OCI-M1 (cell line): ENCODE measurements at places on chromosomes 6 and 20.
A peak's percentile ranks its signal among the peaks of the same experiment; 100 is the strongest.

- DNase-seq = no peak
Observed at GRCh38 chr20:63738687-63739129, 868 bp upstream of the SLC2A4RG start.

DNA sequence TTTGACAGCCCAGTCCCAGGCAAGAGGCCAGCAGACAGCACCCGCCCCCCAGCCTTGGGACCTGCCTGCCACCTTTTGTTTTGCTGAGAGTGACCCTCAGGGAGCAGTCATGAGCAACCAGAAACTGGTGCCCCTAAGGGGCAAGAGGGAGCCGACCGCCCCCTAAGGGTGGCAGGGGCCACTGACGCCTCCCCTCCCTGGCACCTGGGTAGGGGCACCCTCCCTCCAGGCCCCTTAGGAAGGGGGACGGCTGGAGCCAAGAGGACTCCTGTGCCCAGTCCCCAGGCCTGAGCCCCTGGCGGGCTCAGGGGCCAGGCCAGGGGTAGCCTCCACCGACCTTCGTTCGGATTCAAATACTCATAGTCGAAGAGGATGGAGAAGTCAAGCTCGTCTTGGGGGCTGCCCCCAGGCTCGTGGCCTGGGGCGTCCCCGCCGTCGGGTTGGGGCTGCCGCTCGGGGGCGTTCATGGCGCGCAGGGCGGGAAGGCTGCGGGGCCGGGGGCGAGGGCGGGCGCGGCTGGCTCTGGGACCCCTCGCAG lies 417 bp downstream of the NFATC2 start:
- peak; percentile 85 for DNase-seq

DNA sequence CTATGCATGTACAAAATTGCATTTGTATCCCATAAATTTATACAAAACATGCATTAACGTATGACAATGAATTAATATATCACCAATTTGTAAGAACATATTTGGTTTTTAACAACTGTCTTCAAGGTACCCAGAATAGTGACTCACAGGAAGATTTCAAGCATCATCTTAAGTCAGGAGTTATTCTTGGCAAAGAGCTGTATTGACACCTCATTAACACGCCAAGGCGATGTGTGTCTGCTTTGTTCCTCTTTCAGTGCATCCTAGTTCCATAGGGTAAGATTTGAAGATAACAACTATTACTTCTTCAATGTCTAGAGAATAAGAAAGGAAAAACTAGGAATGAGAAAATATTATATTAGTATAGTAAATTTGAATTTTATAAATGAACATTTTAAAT lies 35.8 kb upstream of the TPD52L1 start:
- DNase-seq = no peak

DNA sequence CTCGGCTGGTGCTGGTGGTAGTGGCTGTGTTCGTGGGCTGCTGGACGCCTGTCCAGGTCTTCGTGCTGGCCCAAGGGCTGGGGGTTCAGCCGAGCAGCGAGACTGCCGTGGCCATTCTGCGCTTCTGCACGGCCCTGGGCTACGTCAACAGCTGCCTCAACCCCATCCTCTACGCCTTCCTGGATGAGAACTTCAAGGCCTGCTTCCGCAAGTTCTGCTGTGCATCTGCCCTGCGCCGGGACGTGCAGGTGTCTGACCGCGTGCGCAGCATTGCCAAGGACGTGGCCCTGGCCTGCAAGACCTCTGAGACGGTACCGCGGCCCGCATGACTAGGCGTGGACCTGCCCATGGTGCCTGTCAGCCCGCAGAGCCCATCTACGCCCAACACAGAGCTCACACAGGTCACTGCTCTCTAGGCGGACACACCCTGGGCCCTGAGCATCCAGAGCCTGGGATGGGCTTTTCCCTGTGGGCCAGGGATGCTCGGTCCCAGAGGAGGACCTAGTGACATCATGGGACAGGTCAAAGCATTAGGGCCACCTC lies 8.8 kb downstream of the NPBWR2 start:
- no peak for DNase-seq

DNA sequence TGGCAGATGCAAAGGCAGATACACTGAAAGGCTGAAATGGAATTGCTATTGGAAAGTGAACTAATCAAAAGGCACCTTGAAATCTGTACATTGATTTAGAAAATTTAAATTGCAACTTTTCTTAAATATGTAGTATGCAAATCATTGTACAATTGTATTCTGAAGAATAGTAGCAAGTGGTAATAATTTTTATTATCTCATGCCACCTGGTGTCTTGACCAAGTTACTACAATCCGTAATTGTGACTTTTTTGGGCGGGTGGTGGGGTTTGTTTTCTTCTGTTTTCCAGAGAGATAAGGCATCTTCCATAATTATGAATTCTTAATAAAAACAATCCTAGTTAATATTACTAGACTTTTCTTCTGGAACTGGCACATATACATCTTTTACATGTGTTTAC lies 12.5 kb upstream of the BCKDHB start:
- DNase-seq = peak; percentile 66

DNA sequence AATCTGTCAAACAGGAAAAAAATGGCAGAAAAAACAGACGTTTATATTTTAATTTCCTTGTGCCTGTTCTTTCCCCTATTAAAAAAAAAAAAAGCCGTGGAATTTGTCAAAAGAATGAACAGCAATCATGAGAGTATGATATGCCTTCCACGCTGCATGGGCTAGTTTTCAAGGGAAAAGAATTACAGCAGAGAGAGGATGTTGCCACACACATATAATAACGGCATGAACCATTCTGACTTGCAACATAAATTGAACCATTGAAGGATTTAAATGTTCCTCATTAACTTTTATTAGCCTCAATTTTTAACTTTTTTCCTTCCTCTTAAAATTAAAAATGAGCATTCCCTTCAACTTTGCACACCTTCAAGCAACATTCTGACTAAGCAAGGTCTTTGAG lies 301.8 kb downstream of the FOXC1 start:
- DNase-seq = no peak

DNA sequence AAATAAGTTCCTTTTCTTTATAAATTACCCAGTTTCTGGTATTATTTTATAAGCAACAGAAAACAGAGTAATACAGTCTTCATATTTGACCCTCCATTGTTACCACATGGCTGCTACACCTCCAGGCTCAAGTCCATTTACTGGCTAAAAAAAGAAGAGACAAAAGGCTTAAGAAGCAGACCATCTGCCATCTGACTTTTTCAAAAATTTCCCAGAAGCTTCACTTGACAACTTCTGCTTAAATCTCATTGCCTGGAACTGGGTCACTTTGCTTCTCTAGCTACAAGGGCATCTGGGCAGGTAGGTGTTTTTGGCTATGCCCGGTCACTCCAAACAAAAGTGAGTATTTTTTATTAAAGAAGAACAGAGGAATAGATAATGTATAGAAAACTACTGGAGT lies 118.0 kb downstream of the GRM1 start:
- DNase-seq = no peak

DNA sequence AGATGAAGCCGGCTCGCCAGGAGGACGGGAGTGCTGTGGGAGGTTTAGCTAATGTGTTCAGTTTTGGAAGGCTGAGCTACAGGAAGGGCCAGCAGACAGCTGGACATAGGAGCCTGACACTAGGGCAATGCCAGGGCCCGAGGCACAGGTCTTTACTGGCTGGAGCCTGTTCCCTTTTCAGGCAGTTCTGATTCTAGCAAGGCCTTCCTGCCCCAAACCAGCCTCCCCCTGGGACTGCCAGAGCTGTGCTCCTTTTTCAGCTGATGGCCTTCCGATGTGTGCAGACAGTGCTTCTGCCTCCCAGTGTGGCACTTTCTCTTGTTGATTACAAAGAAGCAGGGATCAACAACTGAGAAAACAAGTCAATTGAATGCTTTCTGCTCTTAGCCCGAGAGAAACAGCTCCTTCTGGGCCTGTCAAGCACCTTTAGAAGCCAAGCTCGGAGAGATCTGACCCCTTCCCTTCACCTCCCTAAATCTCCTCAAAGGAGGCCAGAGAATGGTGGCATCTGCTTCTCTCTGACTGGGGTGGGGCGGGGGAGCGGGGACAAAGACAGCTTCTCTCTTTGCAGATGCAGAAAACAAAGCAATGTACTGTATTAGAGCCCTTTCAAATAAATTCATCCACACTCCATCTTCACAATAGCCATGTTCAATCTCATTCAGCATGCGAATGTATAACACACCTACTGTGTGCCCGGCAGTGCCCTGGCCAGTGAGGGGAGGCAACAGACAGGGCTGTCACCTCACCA lies 63.2 kb downstream of the RAB44 start:
- DNase-seq = no peak

GRCh38 chr6:142822842-142823241 lies 122.1 kb downstream of the HIVEP2 start:
- peak; percentile 77 for DNase-seq

DNA sequence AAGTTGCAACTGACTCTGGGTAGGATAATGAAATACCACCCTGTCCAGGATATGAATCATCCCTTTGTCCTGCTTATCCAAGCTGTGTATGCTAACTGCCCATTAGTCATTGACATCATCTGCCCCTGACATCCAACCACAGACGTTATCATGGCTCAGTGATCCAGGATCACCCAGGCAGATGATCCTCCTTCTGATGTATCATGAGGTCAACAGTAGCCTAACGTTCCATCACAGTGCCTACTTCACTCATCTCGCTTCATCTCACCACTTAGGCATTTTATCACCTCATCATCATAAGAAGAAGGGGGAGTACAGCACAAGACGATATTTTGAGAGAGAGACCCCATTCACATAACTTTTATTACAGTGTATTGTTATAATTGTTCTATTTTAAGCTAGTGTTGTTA lies 13.4 kb upstream of the BTN3A2 start:
- peak; percentile 73 for DNase-seq

DNA sequence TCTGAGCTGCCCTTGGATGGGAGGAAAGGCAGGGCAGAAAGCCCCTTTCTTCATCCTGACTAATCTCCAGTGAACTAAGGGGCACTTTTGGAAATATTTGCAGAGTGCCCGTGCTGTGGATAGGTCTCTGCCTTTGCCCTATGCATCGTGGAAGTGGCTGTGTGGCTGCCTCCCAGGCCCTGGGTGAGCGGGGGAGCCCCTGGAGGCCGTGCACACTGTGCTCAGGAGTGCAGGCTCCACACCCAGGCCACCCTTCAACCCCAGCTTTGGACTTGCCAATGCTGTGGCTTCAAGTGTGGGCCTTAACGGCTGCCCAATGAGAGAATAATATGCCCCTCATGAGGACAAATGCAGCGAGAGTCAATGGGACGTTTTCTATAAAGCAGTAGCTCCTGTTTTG lies 36.7 kb upstream of the ARMC2 start:
- DNase-seq = no peak

- no peak for DNase-seq
Observed at GRCh38 chr20:50280851-50281655, 90.4 kb downstream of the CEBPB start.

DNA sequence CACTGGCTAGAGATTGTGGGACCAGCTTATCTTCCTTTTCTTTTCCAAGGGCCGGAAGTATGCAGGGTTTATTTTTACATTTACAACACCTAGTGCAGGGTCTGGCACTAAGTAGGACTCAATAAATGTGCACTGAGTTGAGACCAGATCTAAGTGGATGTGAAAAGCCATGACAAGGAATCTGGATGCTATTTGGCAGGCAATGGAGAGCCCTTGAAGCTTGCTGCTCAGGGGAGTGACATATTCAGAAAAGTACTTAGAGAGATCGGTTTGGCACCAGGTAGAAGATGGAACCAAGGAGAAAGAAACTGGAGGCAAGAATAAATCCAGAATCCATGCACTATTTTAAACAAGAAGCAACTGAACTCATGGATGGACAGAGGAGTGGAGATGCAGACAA lies 815.8 kb downstream of the MAFB start:
- no peak for DNase-seq

GRCh38 chr20:62248890-62249560 lies 10.7 kb downstream of the OSBPL2 start:
- DNase-seq = no peak

DNA sequence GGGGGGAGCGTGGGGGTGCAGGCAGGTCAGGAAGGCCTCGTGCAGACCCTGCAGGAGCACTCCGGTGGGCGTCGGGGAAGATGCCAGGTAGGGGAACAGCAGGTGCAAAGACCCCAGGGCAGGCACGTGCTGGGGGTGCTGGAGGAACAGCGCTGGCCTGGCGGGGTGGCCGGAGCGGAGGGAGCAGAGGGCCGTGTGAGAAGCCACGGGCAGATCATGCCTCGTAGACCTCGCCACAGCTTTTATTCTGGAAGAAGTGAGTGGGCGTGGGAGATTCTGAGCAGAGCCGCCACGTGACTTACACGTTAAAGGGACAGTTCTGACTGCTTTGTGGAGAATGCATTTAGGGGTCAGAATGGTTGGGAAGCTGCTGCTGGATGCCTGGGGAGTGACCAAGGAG lies 9.3 kb downstream of the NTSR1 start:
- no peak for DNase-seq
